ENCODE measurements at places on chromosomes 12 and 14. TPM values are rescaled to one million over a fixed set of nuclear protein-coding genes. Genes with fewer than 3 reads are reported as not detected.

The CCDC38 gene
- total RNA-seq, result not detected

The ADCY4 gene
- 23.1 TPM for total RNA-seq

The INHBC gene
- total RNA-seq, result not detected

The RHEBL1 gene
- not detected for total RNA-seq

The SLC22A17 gene
- 1.1 TPM for total RNA-seq

The SLIRP gene
- 374 TPM for total RNA-seq

The HNF1A gene
- total RNA-seq, result not detected

The MUCL1 gene
- not detected for total RNA-seq

The BEST3 gene
- total RNA-seq, result not detected

The REM2 gene
- 0.26 TPM for total RNA-seq

The GALNT16 gene
- total RNA-seq, result 0.11 TPM

DNA sequence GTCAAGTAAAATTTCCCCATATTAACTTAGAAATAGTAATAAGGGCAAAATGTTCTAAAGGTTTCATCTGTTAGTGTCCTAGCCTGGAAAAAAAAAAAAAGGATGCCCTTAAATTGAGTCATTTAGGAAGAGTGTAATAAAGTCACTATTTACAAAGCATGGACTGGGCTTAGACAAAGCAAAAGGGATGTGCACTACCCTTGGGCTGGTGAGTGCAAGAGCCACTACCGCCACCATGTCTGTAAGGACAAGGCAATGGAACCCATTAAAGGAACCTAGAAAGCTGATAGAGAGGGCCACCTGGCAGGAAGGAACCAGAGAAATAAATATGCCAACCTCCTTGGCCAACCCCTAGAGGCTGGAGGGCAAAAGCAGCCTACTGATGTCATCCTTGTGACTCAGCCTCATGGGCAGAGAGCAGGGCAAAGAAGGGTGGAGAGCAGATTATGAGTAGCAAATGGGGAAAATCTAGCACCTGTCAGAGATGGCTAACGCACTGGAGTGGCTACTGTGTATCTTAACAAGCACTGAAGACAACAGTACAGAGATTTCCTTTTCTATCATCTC, 59.5 kb upstream of the FUT8 start:
- no peaks in the 10 kb centered on the region for H3K27me3 ChIP-seq
- no peak overlapping the region for H3K4me3 ChIP-seq
- DNase-seq, result no peak
- peak overlapping the region; percentile 50 for H3K27ac ChIP-seq
- no peaks in the 10 kb centered on the region for H3K36me3 ChIP-seq

- no peak overlapping the region for H3K4me3 ChIP-seq
- peaks cover 44% of the 10 kb centered on the region for H3K4me1 ChIP-seq
- H3K27me3 ChIP-seq, result no peaks in the 10 kb centered on the region
- H3K36me3 ChIP-seq, result no peaks in the 10 kb centered on the region
- no peak overlapping the region for H3K27ac ChIP-seq
These were observed 51.2 kb downstream of the NDUFA12 start for GRCh38 chr12:94952325-94952724.

- H3K4me3 ChIP-seq, result no peak overlapping the region
- H3K36me3 ChIP-seq, result no peaks in the 10 kb centered on the region
- H3K27ac ChIP-seq, result no peak overlapping the region
- H3K27me3 ChIP-seq, result no peaks in the 10 kb centered on the region
- H3K4me1 ChIP-seq, result no peaks in the 10 kb centered on the region
These were observed 172.8 kb upstream of the PLEKHG7 start for GRCh38 chr12:92529944-92530343.

DNA sequence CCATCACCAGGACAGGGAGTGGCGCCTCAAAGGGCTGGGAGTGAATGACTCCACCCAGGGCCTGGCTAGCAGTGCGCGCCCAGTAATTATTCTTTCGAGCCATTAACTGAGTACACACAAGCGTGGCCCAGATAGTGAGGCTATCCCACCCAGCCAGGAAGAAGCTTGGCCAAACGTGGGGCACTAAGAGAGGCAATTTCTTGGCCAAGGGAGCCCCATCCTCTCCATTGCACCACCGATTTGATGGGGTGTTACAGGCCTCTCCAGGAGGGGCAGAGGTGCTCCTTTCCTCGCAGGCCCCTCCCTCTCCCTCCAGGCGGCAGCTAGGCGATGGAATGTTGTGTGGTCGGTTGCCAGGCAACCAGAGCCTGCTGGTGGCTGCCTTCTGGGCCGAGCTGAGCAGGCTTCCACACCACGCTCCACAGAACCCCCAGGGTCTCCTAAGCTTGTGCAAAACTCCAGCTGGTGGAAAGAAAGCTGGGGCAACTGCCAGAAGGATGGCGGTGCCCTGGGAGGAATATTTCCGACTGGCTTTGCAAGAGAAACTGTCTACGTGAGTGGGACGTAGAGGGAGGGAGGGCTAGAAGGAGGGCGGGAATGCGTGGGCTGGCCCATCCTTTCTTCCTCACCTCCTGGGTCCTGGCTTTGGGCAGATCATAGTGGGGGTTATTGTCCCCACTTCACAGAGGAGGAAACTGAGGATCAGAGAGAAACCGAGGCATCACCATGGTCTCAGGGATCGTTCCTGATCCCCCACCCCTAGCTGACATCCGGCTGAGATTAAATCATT, at the start of gene CFAP73:
Gene CFAP73 (plus strand): TSS at position 364 of the 790 bp plus-strand sequence. CDS start 134 bp downstream, at position 498.
- H3K27me3 ChIP-seq, result no peaks in the 10 kb centered on the region
- H3K27ac ChIP-seq, result peak within 1 kb of the TSS; percentile 33
- no peaks in the 10 kb centered on the region for H3K4me1 ChIP-seq
- H3K4me3 ChIP-seq, result no peak within 1 kb of the TSS

GRCh38 chr12:112025808-112026375, 12.7 kb downstream of the ERP29 start:
- H3K36me3 ChIP-seq, result peaks cover 25% of the 10 kb centered on the region
- no peak for DNase-seq
- no peaks in the 10 kb centered on the region for H3K4me1 ChIP-seq
- no peak overlapping the region for H3K27ac ChIP-seq
- H3K4me3 ChIP-seq, result no peak overlapping the region

DNA sequence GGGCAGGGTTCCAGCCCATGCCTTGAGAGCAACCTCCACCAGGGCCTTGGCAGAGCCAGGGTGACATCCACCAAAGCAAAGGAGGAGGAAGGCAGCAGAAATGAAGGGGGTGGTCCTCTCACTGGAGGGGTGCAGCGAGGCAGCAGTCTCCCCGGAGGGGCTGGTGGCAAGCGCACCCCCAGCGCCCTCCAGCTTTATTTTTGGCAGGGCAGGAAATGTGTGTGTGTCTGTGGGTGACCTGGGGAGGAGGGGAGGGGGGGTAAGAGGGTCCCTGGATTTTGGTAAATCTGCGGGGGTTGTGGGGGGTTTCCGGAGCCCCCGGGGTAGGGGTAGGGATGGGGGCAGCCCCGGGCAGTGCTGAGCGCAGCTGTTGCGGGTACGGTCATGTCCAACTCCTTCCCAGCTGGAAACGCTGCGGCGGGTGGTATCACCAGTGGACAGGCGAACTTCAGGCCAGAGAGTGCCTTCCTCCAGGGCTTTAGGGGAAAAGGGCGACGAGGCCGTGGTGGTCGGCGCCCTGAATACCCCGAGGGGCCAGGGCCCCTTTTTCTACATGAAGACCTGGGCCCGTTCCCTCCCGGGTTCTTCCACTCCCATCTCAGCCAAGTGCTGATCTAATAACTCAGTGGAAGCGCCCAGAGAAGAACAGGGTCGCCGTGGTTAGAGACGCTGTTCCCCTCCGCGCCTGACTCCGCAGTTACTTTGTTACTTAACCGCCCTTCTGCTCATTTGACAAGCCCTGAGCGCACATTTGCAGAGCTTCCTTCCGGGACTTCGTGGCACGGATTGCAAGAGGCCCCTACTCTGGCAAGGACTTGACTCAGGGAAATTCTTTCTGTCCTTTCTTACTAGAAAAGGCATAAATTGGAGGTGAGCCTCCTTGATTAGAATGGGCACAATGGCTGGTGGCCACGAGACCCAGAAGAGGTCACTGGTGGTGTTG, 55.2 kb downstream of the FOS start:
- no peak for DNase-seq
- H3K27me3 ChIP-seq, result no peaks in the 10 kb centered on the region
- peak overlapping the region; percentile 66 for H3K27ac ChIP-seq
- H3K4me1 ChIP-seq, result no peaks in the 10 kb centered on the region
- no peaks in the 10 kb centered on the region for H3K36me3 ChIP-seq

DNA sequence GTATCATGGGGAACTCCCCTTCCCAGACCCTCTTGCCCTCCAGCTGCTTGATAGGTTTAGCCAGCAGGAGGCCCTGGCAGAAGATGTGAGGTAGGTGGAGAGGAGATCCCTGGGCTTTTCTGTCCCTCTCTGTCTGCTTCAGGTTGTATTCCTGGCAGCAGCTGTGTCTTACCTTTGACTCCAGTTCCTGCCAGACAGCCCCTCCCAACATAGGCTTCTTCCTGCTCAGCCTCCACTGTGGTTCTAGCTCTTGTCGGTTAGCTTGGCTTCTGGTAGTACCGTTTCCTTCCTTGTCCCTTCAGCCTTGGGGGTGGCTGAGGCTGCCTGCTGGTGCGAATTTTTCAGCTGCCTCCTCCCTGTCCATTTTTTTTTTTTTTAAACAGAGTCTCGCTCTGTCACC, 215.7 kb upstream of the CRY1 start:
- H3K27ac ChIP-seq, result no peak overlapping the region
- DNase-seq, result no peak
- H3K36me3 ChIP-seq, result no peaks in the 10 kb centered on the region
- H3K4me3 ChIP-seq, result no peak overlapping the region

DNA sequence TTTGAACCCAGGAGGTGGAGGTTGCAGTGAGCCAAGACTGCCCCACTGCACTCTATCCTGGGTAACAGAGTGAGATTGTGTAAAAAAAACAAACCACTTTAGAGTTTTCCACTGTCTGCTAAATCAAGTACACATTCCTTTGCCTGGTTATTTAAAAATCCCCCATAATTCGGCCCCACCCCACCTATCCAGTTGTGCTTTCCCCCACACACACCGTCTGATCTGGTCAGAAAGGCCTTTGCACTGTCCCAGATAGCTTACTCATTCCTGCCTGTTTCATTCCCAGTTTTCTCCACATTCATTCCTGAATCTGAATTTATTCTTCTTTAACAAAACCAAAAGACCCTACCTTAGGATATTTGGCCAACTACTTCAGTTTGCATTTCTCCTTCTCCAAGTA, 29.5 kb downstream of the NINJ2 start:
- peaks cover 40% of the 10 kb centered on the region for H3K4me1 ChIP-seq
- peak overlapping the region; percentile 99 for H3K27ac ChIP-seq
- no peaks in the 10 kb centered on the region for H3K27me3 ChIP-seq
- DNase-seq, result no peak
- H3K36me3 ChIP-seq, result no peaks in the 10 kb centered on the region
- no peak overlapping the region for H3K4me3 ChIP-seq

DNA sequence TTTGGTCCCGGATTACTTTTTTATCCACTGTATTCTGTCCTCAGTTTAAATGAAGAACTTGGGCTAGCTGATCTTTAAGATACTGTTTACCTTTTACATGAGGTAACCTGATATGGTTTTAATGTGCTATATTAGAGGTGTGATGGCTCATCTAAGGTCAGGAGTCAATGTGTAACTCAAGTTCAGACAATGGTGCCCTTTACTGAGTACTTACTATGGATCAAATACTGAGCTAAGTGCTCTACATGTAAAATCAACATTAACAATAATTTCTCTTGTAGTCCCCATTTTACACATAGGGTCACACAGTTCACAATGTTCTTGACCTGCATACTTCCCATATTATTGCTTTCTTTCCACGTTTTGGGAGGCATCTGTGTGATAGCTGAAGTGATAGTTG, 79.2 kb downstream of the CEP83 start:
- no peak overlapping the region for H3K27ac ChIP-seq
- DNase-seq, result no peak
- H3K4me1 ChIP-seq, result no peaks in the 10 kb centered on the region
- no peak overlapping the region for H3K4me3 ChIP-seq

GRCh38 chr12:88166179-88166578, 24.1 kb downstream of the TMTC3 start:
- H3K36me3 ChIP-seq, result peaks cover 4% of the 10 kb centered on the region
- H3K4me1 ChIP-seq, result no peaks in the 10 kb centered on the region
- no peaks in the 10 kb centered on the region for H3K27me3 ChIP-seq
- H3K27ac ChIP-seq, result no peak overlapping the region

- H3K4me3 ChIP-seq, result no peak overlapping the region
- no peaks in the 10 kb centered on the region for H3K36me3 ChIP-seq
- DNase-seq, result no peak
- no peaks in the 10 kb centered on the region for H3K4me1 ChIP-seq
- no peaks in the 10 kb centered on the region for H3K27me3 ChIP-seq
- H3K27ac ChIP-seq, result no peak overlapping the region
These were observed 88.6 kb downstream of the RAD51B start for GRCh38 chr14:67908052-67908754.

- H3K4me1 ChIP-seq, result no peaks in the 10 kb centered on the region
- no peak overlapping the region for H3K27ac ChIP-seq
- DNase-seq, result no peak
- H3K36me3 ChIP-seq, result peaks cover 66% of the 10 kb centered on the region
These were observed 22.5 kb downstream of the MAP3K12 start for GRCh38 chr12:53476769-53477209.

- peak overlapping the region; percentile 33 for H3K27ac ChIP-seq
These were observed 5.8 kb downstream of the LRIG3 start for GRCh38 chr12:58914457-58914856.

- H3K27ac ChIP-seq, result no peak overlapping the region
- DNase-seq, result no peak
- no peaks in the 10 kb centered on the region for H3K36me3 ChIP-seq
- H3K4me3 ChIP-seq, result no peak overlapping the region
- peaks cover 48% of the 10 kb centered on the region for H3K4me1 ChIP-seq
These were observed 45.0 kb upstream of the FZD10 start for GRCh38 chr12:130117233-130117632.

- H3K36me3 ChIP-seq, result no peaks in the 10 kb centered on the region
- H3K27ac ChIP-seq, result no peak overlapping the region
- H3K27me3 ChIP-seq, result no peaks in the 10 kb centered on the region
- DNase-seq, result no peak
- H3K4me1 ChIP-seq, result peaks cover 53% of the 10 kb centered on the region
These were observed 2.5 kb downstream of the TRAF3 start for GRCh38 chr14:102779574-102780315.

- H3K4me3 ChIP-seq, result peak overlapping the region; percentile 12
- H3K36me3 ChIP-seq, result no peaks in the 10 kb centered on the region
- no peak for DNase-seq
- no peaks in the 10 kb centered on the region for H3K27me3 ChIP-seq
These were observed 5.7 kb upstream of the CTDSP2 start for GRCh38 chr12:57852200-57852599.

GRCh38 chr12:43676183-43676813, 82.3 kb downstream of the PUS7L start:
- H3K27ac ChIP-seq, result no peak overlapping the region
- DNase-seq, result no peak
- no peak overlapping the region for H3K4me3 ChIP-seq
- H3K27me3 ChIP-seq, result no peaks in the 10 kb centered on the region
- no peaks in the 10 kb centered on the region for H3K36me3 ChIP-seq

DNA sequence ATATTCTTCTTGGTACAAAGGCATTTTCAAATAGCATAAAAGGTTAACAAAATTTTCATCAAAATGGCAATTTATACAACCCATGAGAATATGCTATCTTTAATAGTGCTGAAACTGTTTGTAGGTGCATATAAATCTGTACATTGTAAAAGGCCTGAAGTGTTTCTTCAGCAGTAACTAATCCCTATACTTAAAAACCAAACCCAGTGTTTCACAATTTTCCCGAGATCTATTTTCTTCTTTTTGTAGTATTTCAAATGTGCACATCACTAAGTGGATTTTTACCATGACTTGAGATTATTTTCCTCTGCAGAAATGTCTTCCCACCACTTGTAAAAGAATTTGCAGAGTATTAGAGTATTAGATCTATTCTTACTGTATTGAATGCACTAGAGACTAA, 76.5 kb downstream of the FERMT2 start:
- H3K27ac ChIP-seq, result no peak overlapping the region
- peaks cover 40% of the 10 kb centered on the region for H3K36me3 ChIP-seq
- DNase-seq, result no peak
- H3K27me3 ChIP-seq, result no peaks in the 10 kb centered on the region
- no peak overlapping the region for H3K4me3 ChIP-seq
